ENCODE measurements at places on chromosomes 5 and 9.

GRCh38 chr9:69086312-69086711 lies 50.8 kb downstream of the FXN start:
- no peak for DNase-seq

DNA sequence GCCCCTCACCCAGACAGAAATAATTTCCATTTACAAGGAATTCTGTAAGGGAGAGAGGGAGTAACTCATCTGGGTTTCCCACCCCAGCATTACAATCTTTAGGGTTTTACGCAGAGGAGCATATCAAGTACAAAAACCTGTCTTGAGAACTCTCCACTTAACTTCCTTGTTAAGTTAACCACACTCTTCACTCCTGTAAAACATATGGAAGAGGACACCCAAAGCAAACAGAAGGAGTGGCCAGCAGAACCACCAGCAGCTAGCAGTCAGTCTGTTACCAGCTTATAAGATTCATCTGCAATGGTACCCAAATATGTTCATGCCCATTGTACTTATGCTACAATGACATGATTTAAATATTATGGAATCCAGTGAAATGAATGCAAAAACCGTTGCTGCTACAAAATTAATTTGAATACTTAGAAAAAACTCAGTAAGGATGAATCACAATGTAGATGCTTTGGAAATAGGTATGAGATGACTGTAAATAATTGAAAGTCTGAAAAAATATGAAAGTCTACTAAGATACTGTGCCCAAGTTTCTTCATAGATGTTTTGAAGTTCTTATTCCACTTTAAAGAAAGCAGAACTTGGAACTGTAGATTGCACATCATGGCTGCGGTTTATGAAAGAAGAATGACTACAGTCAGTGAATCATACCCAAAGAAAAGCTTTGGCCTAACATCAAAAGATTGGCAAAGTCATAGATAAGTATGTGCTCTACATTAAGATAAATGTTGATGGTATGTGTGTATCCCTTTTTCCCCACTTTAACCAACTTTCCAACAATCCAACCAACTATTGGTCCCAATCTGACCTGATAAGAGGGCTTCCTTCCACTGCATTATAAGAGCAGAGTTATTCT lies 233.6 kb downstream of the ACTL7B start:
- no peak for DNase-seq

DNA sequence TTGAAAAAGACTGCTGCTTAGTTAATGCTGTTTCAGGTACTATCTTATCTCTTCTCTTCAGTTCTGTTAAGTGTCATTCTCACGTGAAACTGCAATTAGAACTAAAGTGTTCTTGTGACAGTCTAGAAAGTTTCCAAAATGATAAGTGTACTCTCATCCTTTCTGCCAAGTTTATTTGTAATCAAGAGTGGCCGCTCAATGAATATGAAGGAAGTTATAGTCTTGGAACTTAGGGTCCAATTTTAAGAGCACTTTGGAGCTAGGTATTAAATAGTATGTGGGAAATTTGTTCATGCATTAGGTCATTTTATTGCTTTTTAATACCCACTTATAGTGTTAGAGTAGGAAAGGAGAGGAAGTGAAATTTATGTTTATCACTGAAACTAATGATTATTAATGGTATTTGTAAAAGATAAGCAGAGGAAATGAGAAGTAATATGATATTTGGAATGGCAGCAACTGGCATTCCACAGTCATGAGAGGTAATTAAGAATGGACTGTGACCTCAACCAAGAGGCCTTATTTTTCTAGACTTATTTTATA lies 20.4 kb downstream of the XRCC4 start:
- DNase-seq: no peak

GRCh38 chr9:4139196-4139595 lies 160.7 kb downstream of the GLIS3 start:
- no peak for DNase-seq

DNA sequence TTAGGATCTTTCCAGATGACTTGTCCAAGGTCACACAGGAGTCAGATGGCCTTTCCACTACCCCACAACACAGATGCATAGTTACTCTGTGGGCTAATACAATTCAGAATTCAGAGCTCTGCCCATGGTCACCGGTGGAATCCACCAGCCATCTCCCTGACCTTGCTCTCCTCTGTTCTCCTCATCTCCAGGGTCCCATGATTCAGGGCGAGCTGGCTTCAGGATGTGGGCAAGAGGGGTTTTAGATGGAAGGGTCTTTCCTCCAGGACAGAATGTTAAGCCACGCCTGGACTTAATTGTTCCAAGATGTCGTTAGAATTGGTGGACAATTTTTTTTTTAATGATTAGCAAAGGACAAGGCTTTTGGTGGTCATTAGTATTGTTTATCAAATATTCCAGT lies 81.7 kb upstream of the LARP1 start:
- DNase-seq: no peak

GRCh38 chr5:127184851-127185250 lies 105.7 kb upstream of the MEGF10 start:
- no peak for DNase-seq

DNA sequence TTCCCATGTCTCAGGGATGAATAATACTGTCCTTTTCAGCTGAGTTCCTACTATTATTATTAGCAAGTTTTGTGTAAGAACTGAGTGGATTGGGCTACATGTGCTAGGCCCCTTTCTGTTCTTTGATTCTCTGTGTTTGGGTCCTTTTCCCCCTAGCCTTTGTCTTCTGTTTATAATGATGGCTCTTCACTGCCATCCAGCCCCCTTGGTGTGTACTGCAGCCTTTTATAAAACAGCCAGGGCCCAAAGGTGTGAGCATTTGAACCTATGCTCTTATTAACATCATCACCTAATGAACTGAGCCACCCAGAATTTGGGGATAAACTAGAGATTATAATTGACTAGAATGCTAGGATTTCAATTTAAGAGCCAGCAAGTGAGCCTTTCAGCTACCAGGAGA lies 52.6 kb downstream of the PLAC8L1 start:
- no peak for DNase-seq

DNA sequence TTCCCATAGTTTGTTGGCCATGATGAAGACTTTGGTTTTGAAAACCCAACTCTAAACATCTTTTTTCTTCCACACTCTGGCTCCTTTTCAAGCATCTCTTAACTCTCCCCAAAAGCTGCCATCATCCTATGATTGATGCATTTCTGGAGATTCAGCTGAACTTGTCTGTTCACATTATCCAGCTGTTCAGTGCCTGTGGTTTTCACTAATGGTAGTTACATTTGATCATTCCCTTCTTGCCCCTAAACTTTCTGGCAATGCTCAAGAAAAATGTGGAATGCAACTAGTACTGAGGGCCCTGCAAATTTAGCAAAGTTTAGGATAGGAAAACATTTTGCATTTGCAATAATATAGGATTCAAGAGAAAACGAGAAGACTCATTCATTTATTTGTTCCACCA lies 267.5 kb downstream of the ENC1 start:
- DNase-seq: no peak

DNA sequence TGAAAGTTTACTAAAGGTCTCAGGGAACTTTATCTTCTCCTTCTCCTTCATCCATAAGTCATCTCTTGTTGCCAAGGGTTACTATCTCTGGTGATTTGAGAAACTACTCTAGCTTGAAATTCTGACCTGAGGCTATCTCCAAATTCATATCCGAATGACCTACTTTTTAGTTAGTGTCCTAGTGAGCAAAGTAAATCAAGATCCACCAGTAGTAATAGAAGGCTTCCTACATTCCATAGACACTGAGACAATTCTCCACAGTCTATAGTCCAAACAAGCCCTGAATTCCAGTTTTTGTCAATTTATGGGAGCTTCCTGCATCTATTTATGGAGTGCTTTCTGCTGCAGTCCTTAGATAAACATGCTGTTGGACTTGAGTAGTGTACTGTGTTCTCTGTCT lies 5.0 kb downstream of the IL7R start:
- DNase-seq: no peak

DNA sequence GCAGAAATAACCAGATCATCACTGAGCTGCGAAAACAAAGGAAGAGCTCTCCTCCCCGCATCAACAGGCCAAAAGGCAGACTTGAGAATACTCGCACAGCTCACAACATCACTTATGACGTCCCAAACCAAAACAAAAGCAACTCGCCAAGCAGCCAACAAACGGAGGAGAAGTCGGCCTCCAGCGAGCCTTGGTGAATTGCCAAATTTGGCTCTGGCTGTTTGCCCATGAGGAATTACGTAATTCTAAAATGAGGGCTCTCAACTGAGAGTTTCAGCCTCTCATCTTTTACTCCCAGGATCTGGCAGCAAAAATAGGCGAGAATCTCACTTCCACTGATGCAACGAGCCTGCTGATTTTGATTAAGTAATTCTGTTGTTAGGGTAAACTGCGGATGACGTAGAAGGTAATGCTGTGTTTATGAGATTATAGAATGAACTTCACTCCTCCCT lies 51.7 kb upstream of the SEMA6A start:
- DNase-seq: no peak

DNA sequence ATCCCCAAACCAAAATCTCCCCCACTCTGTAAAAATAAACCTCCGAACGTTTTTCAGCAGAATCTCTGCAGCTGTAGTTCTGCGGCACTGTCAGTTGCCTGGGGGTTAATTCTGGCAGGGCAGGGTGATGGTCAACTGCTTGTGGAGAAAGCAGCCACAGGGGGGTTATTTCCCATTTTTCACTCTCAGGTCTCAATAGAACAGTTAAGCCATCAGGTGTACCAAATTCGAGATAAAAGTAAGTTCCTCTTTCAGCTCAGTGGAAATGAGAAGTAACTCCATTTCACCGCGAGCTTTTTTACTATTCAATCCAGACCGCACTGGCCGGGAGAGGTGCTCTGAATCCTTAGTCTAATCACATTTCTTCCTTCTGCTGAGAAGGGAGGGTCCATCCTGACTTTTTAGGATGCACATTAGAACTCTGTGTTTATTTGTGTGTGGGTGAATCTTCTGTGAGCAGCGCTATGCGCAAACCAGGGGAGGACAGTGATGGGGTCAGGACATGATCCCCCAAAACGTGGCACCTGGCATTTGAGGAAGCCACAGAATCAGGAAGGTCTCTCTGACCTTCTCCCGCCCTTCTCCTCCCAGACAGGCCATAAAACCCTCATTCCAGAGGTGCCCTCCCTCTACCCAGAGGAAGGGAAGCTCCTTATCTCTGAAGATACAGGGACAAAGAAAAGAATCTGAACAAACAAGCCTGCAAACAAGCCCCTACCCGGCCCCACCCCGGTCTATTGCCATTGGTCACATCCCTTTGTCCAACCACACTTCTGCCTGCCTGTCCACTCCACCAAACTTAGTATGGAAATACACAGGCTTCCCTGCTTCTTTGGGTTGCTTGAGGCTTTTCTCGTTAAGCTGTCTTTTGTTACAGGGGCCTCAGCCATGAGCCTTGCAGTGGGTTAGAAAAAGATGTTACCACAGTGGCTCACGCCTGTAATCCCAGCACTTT lies 229.0 kb downstream of the ROR2 start:
- no peak for DNase-seq

DNA sequence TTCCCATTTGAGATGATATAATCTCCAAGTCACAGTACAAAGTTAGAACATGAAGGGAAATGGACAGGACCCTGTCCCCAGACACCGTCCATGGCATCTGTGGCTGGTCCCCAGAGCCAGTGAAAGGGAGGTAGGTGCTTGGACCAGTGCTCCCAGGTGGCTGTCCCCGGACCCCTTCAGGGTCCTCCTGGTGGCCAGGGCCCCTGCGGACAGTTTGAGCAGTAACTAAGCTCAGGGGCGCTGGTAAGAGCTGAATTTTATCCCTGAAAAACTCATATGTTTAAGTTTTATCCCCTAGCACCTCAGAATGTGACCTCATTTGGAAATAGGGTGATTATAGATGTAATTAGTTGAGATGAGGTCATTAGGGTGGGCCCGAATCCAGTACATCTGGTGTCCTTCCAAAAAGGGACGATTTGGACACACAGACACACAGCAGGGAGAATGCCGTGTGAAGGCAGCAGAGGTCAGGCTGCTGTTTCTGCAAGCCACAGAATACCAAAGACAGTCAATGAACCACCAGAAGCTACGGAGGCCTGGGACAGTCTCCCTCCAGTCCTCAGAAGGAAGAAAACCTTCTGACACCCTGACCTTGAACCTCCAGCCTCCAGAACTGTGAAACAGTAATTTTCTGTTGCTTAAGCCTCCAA lies 185.0 kb downstream of the ATPSCKMT start:
- DNase-seq: no peak

DNA sequence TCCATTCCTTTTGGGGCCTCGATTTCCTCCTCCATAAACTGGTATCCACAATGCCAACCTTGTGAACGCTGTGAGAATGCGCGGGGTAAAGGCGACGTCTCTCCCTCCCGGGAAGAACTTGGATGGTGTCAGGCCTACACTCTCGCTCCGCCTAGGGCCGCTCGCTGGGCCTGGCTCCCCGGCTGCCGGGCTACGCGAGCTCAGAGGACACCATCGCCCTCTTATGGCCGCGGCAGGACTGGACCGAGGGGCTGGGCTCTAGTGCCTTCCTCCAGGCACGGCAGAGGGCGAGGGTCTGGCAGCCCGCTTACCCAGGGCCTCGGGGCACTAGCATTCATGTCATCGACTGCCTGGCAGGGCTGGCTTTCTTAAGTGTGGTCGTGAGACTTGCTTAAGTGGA lies 1.3 kb upstream of the EXOSC2 start:
- no peak for DNase-seq

DNA sequence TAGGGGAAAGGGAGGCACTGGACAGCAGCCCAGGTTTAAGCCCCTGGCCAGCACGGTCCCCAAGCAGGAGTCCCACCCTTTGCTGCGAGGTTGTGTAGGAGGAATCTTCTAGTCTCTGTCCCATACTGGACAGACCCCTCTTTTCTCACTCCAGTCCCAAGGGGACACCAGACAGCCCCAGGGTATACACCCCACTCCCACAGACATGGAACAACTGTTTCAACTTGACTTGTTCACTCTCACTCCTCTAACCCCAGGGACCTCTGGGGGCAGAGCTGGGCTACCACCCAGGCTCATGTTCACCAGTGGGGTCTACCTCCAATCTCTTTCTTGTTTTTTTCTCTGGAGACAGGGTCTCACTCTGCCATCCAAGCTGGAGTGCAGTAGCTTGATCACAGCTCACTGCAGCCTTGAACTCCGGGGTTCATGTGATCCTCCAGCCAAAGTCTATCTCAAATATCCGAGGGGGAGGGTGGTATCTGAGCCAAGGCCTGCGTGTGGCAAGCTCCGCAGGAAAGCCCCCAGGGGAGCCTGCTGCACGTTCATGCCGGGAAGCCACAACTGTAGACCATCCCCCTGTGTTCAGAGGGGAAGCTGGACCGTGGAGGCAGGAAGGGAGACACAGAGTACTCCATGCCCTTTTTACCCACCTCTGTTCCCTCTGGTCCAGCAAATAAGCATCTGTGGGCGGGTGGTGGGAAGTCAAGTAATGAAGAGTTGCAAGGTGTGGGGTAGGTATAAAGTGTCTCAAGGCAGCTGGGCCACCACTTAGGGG lies 1.8 kb downstream of the PTGES2 start:
- no peak for DNase-seq

DNA sequence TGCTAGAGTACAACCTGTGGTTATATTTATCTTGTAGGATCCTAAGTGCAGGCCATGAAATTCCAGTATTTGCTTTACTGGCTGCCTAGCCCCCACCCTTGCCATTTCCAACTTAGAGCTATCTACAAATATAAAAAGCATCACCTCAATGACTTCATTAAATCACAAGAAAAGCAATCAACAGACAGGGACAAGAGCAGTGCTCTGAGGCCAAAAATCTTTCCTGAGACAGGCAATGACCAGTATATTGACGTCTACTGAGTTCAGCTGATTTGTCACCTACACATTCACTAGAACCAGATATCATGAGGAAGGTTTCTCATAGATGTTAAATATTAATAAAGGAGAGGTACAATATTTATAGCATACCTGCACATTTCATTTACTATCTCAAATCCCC lies 38.4 kb upstream of the CTNNAL1 start:
- DNase-seq: no peak

Data from naive thymus-derived CD4-positive, alpha-beta T cell (primary cell).